ENCODE measurements at places on chromosomes 13 and 19.

DNA sequence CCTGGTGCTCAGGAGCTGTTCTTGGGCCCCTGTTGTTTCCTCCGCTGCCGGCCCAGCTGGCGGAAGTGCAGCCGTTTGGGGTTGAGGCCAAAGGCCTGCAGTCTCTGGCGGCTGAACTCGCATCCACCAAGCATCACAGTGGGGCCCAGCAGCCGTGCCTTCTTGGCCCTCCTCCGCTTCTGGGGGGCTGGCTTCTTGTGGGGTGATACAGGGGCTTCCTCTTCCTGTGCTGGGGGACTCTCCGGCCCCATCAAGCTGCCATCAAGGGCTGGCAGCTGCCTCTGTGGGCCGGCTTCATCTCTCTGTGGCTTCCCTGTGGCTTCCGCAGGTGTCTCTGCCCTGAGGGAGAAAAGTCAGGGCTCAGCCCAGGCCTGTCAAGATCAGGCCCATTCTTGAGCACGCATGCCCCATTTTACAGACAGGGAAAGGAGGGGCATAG, 10.3 kb downstream of the ATG4D start:
- DNase-seq: peak; percentile 79

GRCh38 chr19:17577457-17578097, 22.1 kb downstream of the COLGALT1 start:
- no peak for DNase-seq

DNA sequence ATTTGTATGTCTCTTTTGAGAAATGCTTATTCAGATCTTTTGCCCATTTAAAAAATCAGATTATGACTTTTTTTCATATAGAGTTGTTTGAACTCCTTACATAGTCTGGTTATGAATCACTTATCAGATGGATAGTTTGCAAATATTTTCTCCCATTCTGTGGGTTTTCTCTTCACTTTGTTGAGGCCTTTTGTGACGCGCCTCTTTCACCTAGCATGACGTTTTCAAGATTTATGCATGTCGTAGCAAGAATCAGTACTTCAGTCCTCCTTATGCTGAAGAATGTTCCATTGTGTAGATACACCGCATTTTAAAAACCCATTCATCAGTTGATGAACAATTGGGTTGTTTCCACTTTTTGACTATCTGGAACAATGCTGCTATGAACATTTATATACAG, 13.4 kb downstream of the PABPC3 start:
- no peak for DNase-seq

DNA sequence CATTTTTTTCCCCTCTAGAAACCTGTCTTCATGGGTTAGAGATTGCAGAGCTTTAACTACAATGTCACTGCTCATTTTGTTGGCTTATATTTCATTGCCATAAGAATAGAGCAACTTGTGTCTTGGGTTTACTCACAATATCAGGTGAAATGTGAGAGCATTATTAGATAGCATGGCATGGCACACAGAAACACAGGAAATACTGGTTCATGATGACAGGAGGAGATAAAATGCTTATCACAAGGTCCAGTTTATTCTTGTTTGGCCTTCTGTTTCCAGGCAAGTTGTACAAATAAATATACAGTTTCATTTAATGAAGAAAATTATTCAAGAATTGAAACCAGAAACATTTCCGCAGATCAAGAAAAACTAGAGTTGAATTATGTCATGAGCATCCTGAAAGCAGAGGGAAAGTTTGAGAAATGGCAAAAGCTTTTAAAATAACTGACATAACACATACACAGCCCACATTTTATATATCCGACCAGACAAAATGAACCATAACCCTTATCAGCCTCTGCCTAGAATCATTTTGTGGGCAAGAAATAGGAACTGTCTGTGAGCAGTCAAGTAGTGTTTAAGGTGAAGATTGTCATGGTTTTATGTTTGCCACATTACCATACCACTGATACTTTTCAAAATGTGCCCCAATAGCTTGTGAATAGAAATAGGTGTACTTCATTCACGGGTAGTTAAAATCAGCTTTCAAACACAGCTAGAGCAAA, 297.9 kb upstream of the ARGLU1 start:
- no peak for DNase-seq

GRCh38 chr19:10207026-10207425, 12.3 kb upstream of the DNMT1 start:
- no peak for DNase-seq

DNA sequence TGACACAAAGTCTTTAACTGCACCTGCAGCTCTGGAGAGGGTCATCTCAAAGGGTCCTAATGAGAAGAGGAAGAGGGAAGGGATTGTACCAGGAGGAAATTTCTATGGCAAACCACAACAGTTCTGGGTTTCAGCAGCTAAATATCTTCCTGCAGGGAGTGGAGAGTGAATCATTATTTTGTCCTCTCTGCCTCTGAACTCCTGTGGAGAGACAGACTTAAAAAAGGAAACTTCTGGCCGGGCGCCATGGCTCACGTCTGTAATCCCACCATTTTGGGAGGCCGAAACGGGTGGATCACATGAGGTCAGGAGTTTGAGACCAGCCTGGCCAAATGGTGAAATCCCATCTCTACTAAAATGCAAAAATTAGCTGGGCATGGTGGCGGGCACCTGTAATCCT, 16.9 kb upstream of the C1QTNF9 start:
- no peak for DNase-seq

DNA sequence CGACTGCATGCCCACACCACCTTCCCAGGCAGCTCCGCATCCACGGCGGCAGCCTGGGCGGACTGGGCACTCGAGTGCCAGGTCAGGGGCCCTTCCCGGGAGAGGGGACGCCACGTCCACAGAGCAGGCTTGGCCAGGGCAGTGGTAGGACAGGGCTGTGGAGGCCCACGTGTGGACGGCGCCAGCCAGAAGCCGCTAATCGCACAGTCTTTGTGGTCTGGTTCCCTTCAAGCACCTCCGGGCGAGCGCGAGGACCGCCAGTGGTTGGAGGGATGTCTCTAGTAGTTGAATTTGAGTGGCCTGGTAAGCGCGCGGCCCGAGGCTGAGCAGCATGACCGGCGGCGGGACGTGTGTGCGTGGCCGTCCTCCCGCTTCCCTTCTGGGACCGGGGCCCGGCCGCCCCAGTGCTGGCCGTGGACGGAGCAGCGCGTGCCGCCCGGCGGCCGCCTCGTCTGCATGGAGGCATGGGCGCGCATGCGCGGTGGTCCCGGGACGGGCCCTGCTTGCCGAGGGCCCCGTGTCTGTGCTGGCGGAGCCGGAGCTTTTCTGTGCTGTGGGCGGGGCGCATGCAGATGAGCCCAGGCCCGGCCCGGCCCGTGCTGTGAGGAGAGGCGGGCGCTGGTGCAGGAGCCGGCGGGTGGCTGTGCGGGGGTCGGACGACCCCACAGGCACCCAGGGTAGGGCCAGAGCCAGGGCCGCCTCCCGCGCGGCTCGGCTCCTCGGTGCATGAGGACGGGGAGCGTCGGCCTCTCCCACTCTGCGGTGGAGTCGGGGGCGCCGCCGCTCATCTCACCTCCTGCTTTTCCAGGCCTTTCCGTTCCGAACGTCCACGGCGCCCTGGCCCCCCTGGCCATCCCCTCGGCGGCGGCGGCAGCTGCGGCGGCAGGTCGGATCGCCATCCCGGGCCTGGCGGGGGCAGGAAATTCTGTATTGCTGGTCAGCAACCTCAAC, 8.6 kb downstream of the PTBP1 start:
- no peak for DNase-seq

GRCh38 chr13:111510502-111511218, 190.2 kb downstream of the TEX29 start:
- no peak for DNase-seq

- no peak for DNase-seq
Measured at GRCh38 chr13:20206698-20207235, 14.0 kb upstream of the GJB2 start.

- no peak for DNase-seq
Measured at GRCh38 chr19:4206818-4207484, 22.4 kb upstream of the EBI3 start.

DNA sequence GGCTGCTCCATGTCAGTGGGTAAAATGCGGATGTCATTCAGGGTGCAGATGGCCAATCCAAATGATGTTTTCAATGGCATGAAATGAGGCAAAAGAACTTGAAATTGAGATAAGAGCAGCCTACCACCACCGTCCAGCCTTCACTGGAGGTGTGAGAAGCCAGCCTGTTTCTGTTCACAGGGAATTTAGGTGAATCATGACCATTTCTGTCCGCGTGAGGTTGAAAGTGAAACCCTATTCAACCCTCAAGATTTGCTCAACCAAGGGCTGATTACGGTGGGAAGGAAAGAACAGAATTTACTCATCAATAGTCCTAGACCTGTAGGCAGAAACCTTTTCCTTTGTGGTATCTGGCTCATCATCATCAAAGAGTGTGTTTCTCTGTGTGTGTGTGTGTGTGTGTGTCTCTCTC, 370.7 kb downstream of the COG6 start:
- DNase-seq: peak; percentile 66

- no peak for DNase-seq
Measured at GRCh38 chr13:76976490-76976889, 15.4 kb upstream of the CLN5 start.

DNA sequence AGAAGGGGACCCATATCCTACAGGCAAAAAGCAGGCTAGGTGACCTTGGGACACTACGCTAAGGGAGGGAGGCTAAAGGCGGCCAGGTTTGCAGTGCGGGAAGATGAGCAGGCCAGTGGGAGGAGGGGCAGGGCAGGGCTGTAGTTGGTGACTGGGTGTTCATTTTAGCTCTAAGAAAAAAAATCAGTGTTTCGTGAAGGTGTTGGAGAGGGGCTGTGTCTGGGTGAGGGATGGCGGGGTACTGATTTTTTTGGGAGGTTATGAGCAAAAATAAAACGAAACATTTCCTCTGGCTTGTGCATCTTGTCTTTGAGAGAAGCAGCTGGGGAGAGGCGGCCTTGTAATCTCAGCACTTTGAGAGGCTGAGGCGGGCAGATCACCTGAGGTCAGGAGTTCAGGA, 4.3 kb upstream of the NUP62 start:
- DNase-seq: no peak

DNA sequence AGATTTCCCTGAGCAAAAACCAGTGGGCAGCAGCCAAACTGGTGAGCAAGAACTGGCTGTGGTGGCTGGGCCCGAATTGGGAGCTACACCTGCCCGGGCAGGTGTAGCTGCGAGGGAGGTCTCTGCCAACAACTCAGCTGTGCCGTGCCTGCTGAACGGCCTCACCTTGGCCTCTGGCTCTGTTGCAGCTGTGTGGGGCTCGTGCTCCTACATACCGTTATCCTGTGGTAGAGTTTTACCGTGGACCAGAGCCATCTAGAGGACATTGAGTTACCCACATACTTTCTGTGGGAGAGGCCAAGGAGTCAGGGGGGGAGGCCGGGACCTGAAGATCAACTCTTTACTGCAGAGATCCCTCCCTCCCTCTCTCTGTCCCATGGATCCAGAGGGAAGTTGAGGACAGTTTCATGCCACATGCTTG, 113.2 kb downstream of the TM9SF2 start:
- DNase-seq: no peak

GRCh38 chr13:26606631-26607030, 49.1 kb downstream of the WASF3 start:
- DNase-seq: no peak

GRCh38 chr13:57673197-57673596, 41.7 kb downstream of the PCDH17 start:
- DNase-seq: no peak

- DNase-seq: no peak
Measured at GRCh38 chr13:97026531-97027161, 32.4 kb upstream of the OXGR1 start.

DNA sequence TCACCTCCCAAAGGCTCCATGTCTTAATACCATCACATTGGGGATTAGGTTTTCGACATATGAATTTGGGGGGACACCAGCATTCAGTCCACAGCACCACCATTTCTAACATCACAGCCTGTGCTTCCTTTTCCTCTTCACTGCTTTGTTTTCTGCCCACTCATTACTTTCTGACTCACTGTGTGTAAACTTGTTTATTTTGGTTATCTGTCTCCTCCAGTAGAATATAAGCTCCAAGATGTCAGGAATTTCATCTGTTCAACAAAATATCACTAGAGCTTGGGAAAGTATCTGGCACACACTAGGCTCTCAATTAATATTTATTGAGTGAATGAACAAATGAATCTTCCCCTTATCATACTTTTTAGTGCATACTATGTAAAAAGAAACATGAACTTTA, 152.0 kb downstream of the NUFIP1 start:
- DNase-seq: no peak

GRCh38 chr19:7602240-7602934, 6.7 kb downstream of the CAMSAP3 start:
- no peak for DNase-seq

DNA sequence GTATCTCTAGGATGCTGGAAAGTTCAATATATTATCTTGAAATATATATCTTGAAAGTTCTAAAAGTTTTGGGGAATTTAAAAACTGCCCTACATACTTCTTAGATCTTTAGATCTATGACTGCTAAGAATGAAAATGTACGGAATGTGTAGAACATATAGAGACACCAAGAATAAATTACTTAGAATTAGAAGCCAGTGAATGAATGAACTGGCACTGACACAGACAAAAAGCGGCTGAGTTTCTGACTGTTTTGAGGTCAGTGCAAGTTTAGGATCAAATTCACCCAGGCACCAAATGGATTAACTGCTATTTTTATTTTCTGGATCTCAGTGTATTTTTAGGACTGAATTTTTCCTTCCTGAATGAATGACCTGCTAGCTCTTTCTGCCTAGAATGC, 411.2 kb downstream of the KCTD12 start:
- DNase-seq: no peak

DNA sequence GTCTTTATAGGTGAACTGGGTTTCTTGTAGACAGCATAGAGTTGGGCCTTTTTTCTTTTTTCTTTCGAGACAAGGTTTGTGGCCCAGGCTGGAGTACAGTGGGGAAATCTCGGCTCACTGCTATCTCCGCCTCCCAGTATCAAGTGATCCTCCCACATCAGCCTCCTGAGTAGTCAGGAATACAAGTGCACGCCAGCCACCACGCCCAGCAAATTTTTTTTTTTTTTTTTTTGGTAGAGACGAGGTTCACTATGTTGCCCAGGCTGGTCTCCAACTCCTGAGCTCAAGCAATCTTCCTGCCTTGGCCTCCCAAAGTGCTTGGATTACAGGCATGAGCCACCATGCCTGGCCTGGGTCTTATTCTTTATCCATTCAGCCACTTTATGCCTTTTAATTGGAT, 5.1 kb upstream of the CALM3 start:
- no peak for DNase-seq

DNA sequence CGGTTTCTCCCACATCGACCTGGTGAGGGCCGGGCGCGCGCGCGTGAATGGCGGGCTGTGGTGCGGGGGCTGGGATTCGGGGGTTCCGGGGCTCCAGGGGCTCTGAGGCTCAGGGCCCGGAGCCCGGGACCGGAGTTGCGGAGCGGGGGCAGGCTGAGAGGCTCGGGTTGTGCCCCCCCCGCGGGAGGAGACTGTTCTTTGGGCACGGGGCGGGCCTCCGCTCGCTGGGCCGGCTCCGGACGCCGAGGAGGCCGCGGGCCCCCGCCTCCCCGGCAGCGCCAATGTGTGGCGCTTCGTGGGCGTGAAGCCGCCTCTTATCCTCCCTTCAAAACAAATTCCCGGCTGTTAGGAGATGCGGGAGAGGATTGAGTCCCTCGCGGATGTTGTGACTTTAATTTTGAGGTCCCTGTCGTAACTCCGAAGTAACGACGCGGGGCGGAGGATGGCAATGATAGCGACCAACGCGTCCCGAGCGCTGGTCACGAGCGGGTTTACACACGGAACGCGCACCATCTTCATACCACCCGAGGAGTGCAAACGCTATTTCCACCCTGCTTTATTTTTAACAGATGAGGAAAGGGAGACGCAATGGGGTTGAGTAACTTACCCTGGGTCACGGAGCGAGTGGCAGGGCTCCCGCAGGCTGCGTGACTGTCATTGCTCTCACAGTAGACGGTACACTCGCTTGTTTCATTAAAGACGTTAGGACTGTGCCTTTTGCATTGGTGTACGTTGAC, 536 bp downstream of the UBA2 start:
- DNase-seq: no peak

Measured in activated CD8-positive, alpha-beta memory T cell treated with anti-CD3 and anti-CD28 coated beads, Interleukin-2, amount 50 U/mL, for 48 hours (primary cell).